Nucleus accumbens (tissue), 56 donors: ENCODE measurements at places on chromosomes 6 and 20.

DNA sequence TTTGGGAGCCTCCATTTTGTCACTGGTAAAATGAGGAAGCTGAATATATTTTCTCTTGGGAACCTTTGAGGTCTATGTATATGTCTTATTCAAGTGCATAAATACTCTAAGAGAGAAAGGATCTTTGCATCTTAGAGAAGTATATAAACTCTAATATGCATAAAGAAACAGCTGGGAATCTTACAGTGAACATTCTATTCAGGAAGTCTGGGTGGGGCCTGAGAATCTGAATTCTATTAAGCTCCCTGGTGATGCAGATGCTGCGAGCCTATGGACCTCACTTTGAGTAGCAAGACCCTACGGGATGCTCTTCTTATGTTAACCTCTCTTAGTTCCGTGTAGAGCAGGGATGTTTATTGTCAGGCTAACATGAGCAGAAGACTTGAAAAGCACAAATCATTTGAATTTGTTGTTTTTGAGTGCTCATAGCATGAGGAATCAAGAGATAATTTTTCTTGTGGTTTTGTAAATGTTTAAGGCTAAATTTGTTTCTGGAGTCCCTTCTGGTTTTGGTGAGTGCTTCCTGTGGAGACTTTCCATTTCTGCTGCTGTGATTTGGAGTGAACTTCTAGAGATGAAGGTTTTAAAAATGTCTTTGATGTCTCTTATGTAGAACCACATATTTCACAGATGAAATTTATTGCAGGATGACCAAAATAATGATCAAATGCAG is 281.2 kb upstream of the JAG1 start:
- DNase-seq: no peak

DNA sequence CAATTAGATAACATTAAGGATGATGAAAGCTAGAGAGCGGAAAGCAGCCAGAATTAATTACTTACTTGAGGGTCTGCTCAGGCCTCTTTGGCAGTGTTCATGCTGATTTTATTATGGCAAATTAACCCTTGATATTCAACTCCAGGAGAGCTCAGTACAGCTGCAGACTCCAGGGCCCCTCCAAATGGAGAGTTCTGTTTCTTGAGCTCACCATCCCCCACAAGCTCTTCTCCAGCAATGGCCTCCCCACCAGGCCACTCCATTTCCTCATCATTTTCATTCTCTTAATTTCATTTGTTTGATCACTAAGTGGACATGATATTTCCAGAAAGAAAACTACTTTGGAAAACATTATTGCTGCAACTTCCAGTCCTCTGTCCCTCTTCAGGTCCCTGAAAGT is 513.3 kb upstream of the NOX3 start:
- DNase-seq: no peak

GRCh38 chr6:150773969-150774368 is 91.5 kb upstream of the MTHFD1L start:
- no peak for DNase-seq

- DNase-seq: no peak
Observed at GRCh38 chr6:128098000-128098581, 197.2 kb upstream of the THEMIS start.

- no peak for DNase-seq
Observed at GRCh38 chr20:14288341-14289330, 48.8 kb downstream of the FLRT3 start.
